Suprapubic skin (tissue), 4 donors: ENCODE measurements at places on chromosomes 7 and 10.

GRCh38 chr10:125148528-125148927 lies 11.8 kb downstream of the CTBP2 start:
- no peak for DNase-seq

- DNase-seq = no peak
Observed at GRCh38 chr7:28815369-28815927, 142.7 kb downstream of the TRIL start.

- DNase-seq = no peak
Observed at GRCh38 chr7:77415823-77416620, at the start of gene GSAP. Gene GSAP (minus strand): TSS chr7:77416349. CDS start chr7:77416321, 28 bp downstream.

GRCh38 chr7:5413449-5413786 lies 10.2 kb downstream of the TNRC18 start:
- DNase-seq = no peak

DNA sequence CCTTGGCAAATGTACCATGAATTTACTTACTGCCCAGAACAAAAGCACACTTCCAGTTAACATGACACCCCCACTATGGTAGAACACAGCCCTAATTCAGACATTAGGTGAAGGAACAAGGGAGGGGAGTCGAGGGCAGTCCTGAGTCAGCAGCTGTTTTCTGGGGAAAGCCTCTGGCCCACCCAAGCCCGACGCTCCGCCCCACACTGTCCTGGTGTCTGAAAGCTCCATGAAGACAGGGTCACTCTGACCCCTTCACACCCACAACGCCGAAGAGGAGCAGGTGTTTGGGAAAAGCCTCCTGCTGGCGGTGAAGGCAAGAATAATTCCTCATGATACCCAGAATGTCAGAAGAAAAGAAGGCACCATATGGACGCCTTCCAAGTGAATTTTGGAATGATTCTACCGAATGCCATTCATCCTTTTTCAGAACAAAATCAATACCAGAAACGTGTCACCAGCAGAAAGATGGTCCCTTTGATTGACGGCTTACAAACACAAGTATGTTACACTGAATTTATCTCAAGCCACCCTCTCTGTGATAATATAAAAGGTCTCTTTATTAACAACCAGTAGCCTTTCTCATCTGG lies 172.1 kb downstream of the DIP2C start:
- DNase-seq = no peak

GRCh38 chr10:103884681-103885139 lies 29.3 kb upstream of the SH3PXD2A start:
- DNase-seq = no peak

GRCh38 chr7:50685135-50686065 lies 97.3 kb downstream of the GRB10 start:
- no peak for DNase-seq

- no peak for DNase-seq
Observed at GRCh38 chr7:133040674-133041073, 41.2 kb downstream of the CHCHD3 start.

GRCh38 chr7:66845379-66846095 lies 75.5 kb upstream of the TMEM248 start:
- DNase-seq = peak; percentile 72

DNA sequence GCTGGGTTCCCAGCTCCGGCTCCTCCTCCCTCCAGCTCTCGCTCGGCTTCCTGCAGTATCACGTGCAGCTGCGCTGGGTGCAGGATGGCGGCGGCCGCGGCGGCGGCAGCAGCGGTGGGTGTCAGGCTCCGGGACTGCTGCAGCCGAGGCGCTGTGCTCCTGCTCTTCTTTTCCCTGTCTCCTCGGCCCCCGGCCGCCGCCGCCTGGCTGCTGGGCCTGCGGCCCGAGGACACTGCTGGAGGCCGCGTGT lies at the start of gene CNNM1:
TSS of gene CNNM1 (plus strand) at position 53 of the 250 bp plus-strand sequence. CDS start at position 85, 32 bp downstream.
- DNase-seq = no peak

DNA sequence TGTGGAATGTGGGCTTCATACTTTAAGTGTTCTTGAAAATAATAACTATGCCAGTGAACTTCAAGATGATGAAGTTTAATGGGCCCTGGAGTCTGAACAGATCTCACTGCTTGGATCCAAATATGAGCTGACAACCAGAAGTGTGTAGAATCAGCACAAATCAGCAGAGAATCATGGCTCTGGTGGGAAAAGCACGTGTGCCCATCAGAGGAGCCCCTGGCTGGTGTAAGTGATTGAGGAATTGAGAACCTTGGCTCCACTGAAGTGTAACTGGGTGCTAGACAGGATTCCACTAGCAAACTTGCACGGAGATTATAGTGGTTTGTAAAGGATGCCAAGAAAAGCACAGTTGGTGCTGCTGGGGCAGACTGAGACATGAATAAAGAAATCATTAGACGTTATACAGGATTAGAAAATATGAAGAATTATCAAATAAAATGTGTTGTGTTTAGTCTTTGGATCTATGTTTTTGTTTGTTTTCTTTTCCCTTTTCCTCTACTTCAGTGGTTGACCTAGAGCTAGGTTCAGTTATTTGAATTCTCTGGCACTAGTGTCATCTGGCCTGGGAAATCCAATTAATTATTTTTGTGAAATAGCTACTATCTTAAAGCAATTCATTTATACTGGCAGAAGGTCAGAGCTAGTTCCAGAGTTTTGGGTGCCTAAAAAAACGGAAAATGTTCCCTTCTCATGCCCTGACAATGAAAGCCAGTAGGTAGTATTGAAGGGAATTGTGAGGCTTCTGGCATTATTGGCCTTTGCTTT lies 175.7 kb upstream of the MEOX2 start:
- DNase-seq = no peak
